ENCODE measurements at places on chromosomes 13 and 19.

DNA sequence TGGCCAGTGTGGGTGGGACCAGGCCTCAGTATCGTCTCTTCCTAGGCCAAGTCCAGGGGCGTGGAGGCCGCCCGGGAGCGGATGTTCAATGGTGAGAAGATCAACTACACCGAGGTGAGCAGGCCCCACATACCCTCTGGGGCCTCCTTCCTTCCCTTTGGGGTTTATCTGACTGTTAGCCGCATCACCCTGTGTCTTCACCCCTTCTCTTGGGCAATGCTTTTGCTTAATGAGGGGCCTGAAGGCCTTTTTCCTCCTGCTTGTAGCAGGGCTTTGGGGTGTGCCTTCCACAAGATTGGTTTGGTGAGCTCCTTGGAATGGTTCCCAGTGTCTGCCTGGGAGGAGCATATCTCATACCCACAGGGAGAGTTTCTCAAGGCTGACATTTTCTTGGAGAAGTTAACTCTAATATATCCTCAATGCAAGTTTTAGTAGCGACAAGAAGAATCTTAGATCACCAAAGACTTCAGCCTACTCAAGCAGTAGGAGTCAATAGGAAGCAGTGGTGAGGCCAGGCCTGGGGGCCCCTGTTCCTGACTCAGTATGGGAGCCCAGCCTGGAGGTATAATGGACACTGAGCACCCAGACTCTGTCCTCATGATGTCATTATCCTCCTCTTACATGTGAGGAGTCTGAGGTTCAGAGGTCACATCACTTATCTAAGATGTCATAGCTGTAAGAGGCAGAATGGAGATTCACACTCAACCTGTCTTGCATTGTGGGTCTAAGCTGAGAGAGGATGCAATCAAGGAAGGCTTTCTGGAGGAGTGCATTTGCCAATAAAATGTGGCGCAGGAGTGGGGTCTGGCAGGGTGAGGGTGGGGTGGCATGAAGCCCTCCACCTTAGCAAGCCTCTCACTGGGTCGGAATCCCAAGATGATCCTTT is 2.0 kb downstream of the GPI start:
- peak; percentile 49 for DNase-seq

GRCh38 chr13:27026396-27026795 is 145.2 kb downstream of the USP12 start:
- DNase-seq = peak; percentile 94

DNA sequence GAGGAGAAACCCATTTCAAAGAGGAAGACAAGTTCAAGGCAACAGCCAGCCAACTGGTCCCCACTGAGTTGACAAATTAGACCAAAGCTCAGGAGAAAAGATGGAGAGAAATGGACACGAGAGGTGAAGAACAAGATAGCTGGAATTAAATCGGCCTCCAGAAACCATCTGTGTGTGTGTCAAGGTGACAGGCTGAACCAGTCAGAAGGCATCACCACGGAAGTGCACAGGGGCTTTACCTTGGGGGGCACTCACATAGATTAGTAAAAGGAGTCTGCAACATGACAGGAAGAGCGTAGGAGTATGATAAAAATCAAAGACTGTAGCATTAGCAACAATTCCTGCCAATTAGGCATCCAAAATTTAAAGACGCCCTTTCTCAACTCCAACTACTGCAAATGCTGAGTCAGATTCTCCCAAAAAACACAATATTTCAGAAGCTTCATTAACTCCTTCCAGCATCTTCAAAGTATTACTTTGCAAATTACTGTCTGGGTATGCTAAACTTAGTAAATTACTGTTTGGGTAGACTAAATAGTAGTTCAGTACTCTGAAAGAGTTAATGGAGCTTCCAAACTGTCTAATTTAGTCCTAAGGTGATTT is 66.2 kb downstream of the FOXO1 start:
- DNase-seq = no peak

DNA sequence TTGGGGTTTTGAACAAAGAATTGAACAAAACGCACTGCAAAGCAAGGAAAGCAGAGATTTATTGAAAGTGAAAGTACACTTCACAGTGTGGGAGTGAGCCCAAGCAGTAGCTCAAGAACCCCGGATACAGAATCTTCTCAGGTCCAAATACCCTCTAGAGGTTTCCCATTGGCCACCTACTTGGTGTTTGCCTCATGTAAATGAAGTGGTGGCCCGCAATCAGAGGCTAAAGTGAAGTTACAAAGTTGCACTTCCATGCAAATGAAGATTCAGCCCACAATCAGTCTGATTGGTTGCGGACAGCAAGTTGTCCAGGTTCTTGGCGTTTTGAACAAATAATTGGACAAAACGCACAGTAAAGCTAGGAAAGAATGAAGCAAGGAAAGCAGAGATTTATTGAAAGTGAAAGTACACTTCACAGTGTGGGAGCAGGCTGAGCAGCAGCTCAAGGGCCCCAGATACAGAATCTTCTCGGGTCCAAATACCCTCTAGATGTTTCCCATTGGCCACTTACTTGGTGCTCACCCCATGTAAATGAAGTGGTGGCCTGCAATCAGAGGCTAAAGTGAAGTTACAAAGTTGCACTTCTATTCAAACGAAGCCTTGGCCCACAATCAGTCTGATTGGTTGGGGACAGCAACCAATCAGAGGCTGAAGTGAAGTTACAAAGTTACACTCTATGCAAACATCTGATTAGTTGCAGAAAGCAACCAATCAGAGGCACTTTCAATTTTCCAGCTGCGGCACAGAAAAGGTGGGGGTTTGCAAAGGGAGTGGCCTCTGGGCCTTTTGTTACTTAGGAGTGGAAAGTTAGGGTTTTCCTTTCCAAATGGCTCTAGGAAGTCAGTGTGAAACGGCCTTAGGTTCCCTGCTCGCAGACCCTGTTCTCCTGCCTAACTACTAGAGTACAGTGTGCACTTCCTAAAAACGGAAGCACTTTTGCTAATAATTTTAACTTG is 4.8 kb upstream of the TM9SF2 start:
- DNase-seq = peak; percentile 78

- no peak for DNase-seq
Observed at GRCh38 chr19:11168568-11168967, 13.0 kb upstream of the SPC24 start.

- DNase-seq = peak; percentile 56
Observed at GRCh38 chr13:59677966-59678814, 485.5 kb downstream of the DIAPH3 start.

DNA sequence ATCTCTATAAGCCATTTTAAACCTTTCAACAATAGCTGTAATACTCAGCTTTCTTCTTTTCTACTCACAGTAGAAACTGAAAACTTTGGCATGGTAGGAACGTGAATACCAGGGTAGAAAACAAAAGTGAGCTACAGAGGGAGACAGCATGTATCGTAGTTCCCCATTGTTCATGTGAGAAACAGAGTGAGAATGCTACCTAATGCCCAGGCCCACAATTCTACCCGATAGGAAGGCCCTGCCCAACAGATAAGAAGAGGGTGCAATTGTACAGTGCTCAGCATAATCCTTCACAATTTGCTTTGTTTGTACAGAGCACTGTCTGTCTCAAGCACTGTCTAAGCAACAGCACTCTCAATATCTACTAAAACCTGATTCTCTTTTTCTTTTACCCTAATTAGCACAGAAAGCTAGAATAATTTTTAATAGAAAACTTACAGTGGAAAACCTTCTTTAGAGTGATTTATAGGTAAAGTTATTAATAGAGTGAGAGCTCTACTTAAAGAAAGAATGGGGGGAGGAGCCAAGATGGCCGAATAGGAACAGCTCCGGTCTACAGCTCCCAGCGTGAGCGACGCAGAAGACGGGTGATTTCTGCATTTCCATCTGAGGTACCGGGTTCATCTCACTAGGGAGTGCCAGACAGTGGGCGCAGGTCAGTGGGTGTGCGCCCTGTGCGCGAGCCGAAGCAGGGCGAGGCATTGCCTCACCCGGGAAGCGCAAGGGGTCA is 322.3 kb downstream of the EFNB2 start:
- DNase-seq = no peak

GRCh38 chr19:36128392-36128736 is 11.5 kb upstream of the CAPNS1 start:
- peak; percentile 66 for DNase-seq

GRCh38 chr13:51797664-51798488 is 6.1 kb downstream of the DHRS12 start:
- DNase-seq = peak; percentile 73

DNA sequence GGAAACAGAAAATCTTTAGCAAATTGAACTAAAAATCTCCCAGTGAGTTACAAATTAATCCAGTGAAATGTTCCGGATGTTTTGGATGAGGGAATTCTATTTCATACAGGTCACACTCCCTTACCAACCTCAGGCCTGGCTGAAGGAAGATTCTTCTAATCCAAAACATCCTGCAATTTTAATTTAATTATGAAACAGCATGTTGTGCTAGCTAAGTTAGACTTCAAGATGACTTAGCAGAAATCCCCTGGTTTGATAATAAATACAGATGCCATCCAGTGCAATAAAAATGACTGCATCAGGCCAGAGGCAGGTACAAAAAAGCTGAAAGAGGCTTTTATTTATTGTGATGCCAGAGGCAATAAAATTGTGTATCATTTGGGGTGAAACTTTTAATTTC is 96.7 kb upstream of the CLDN10 start:
- no peak for DNase-seq

DNA sequence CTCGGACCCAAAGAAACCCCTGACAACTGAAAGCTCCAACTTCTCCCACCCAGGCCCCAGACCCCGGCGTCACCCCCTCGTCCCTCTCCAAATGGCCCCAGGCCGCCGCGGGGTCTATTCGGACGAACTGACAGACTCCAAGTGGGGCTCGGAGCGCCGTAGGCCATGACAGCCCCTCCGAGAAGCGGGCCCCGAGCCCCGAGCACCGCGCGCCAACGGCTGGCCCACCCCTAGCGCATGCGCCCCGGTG is 360 bp downstream of the DDX39A start:
- DNase-seq = no peak

DNA sequence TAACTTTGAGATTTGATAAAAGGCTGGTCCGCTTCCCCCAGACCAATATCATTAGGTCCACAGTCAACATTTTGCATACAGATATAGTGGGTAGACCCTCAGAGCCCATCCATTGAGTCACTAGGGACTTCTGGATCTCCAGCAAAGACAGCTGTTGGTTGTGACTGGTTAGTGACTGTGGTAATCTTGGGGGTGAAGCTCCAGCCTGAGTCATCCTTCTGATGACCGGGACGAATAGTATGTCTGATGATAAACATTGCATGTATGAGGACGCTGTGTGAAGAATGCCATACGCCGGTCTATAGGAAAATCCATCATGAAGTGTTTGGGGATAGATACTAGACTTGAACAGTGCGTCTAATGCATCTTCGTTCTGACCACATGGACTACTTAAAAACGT is 307.0 kb downstream of the UQCRFS1 start:
- DNase-seq = no peak
